ENCODE measurements at places on chromosomes 7 and 10. TPM values are rescaled to one million over a fixed set of nuclear protein-coding genes. Genes with fewer than 3 reads are reported as not detected.

Gene ADCY1
- 5.9 TPM for total RNA-seq

Gene SLC26A5
- not detected for total RNA-seq

Gene SGCE
- 23.7 TPM for total RNA-seq

Gene CDH23
- total RNA-seq = 4.8 TPM

Gene SDK1
- 2.3 TPM for total RNA-seq

Gene WNT8B
- not detected for total RNA-seq

Gene ADAM12
- total RNA-seq = 0.35 TPM

Gene PDE6C
- total RNA-seq = not detected

Gene WEE2
- not detected for total RNA-seq

Gene KIAA1217
- total RNA-seq = 45.0 TPM

Gene SCART1
- 0.30 TPM for total RNA-seq

Gene CCZ1B
- 33.5 TPM for total RNA-seq

Gene MYL10
- not detected for total RNA-seq

Gene ADAM8
- total RNA-seq = 2.0 TPM

Measured in Right ventricle myocardium inferior (tissue), 1 donor.